ENCODE measurements at places on chromosomes 1 and 21.

GRCh38 chr1:111199881-111200801, at the start of gene DENND2D:
Gene DENND2D (minus strand): TSS chr1:111200646. CDS start chr1:111200459, 187 bp downstream.
- DNase-seq, result peak; percentile 58

GRCh38 chr1:188769936-188770335, 1707.7 kb downstream of the BRINP3 start:
- DNase-seq, result no peak

DNA sequence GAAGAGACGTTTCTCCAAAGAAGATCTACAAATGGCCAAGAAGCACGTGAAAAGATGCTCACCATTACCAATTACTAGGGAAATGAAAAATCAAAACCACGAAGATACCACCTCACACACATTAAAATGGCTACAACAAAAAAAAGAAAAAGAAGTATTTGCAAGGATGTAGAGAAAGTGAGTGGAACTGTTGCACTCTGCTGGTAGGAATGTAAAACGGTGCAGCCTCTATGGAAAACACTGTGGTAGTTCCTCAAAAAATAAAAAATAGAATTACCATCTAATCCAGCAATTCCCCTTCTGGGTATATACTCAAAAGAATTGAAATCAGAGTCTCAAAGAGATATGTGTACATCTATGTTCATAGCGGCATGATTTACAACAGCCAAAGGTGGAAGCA, 115.4 kb upstream of the EDN2 start:
- no peak for DNase-seq

DNA sequence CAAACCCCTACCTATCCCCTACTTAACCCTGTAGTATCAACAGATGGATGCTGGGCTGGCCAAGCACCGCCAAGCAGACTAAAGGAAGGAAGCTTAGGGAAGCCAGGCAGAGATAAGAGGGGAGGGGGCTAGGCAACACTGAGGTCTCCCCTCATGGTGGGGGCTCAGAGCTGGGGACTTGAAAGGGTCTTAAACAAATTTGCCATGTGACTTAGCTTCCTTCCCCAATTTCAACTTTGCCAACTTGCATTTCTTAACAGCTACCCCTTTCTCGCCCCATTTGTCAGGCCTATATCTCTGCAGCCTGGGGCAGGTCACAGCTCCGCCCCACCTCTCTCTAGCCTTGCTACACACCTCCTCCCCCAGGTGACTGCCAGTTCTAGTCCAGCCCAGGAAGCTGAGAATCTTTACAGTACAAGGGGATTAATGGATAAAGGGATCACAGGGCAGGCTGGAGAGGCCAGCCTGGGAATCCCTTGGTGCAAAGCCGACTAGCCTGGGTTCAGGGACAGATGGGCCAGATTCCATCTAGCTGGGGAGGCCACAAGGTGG, 3.4 kb downstream of the KIF21B start:
- DNase-seq, result no peak

GRCh38 chr1:201186192-201186591, 4.4 kb upstream of the IGFN1 start:
- DNase-seq, result no peak

- no peak for DNase-seq
Measured at GRCh38 chr21:39673163-39673562, 60.4 kb downstream of the B3GALT5 start.

DNA sequence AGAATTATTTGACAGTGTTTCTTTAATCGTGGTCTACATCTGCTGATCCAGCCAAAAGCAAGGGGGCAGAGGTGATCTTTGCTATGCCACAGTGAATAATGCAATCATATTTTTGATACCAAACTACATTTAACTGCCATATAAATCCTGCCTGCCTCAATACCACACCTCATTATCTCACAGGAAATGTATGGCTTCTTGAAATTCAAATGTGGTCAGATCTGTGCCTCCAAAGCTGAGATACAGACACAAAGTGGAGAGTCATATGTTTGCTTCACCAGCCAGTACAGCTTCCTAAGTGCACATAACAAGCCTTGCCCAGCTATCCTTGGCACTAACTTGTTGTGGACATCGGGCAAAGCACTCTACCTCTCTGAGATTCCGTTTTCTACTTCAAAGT, 250.0 kb upstream of the NFIA start:
- DNase-seq, result no peak

DNA sequence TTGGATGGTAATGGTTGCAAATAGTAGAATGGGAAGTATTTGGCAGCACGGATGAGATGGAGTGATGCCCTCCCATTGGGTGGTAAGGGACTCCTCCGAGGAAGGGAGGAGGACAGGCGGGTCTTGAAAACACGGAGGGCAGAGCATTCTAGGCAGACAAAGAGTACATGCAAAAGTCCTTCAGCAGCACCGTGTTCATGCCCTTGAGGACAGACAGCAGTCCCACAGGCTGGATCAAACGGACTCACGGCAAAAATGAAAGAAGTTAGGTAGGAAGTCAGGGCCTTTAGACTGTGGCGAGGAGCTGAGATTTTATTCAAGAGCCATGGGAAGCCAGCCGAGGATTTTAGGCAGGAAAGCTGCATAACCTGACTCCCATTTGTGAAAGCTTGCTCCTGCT, 253.9 kb downstream of the RHOU start:
- DNase-seq, result no peak

- no peak for DNase-seq
Measured at GRCh38 chr1:164562511-164562910, 3.5 kb downstream of the PBX1 start.

DNA sequence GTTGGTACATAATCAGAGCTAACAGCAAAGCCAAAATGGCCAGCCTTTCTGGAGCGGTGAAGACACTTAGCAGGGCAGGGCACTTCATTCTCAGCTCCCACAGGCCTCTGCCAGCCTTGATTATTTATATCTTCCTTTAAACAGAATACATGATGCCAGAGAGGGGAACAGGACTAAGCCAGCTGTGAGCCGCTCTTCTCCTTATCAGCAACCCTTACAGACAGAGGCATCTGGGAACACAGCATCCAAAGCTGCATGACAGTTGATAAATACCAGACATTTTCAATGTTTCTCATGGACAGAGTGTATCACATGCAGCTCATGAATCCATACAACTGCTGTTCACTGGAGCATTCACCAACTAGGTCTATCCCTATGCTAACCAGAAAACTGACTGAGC, 29.1 kb downstream of the DNAJC11 start:
- no peak for DNase-seq

- no peak for DNase-seq
Measured at GRCh38 chr1:231826566-231826965, 200.0 kb downstream of the DISC1 start.

DNA sequence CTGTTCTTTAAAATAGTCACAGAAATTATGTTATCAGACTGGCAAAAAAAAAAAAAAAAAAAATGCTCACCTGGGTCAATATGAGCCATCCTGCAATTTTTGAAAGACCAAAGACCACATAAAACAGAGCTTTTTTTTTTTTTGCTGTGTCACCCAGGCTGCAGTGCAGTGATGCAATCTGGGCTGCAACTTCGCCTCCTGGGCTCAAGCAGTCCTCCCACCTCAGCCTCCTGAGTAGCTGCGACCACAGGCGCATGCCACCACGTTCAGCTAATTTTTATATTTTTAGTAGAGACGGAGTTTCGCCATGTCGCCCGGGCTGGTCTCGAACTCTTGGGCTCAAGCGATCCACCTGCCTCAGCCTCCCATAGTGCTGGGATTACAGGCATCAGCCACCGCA, 62.8 kb downstream of the RGS13 start:
- no peak for DNase-seq

DNA sequence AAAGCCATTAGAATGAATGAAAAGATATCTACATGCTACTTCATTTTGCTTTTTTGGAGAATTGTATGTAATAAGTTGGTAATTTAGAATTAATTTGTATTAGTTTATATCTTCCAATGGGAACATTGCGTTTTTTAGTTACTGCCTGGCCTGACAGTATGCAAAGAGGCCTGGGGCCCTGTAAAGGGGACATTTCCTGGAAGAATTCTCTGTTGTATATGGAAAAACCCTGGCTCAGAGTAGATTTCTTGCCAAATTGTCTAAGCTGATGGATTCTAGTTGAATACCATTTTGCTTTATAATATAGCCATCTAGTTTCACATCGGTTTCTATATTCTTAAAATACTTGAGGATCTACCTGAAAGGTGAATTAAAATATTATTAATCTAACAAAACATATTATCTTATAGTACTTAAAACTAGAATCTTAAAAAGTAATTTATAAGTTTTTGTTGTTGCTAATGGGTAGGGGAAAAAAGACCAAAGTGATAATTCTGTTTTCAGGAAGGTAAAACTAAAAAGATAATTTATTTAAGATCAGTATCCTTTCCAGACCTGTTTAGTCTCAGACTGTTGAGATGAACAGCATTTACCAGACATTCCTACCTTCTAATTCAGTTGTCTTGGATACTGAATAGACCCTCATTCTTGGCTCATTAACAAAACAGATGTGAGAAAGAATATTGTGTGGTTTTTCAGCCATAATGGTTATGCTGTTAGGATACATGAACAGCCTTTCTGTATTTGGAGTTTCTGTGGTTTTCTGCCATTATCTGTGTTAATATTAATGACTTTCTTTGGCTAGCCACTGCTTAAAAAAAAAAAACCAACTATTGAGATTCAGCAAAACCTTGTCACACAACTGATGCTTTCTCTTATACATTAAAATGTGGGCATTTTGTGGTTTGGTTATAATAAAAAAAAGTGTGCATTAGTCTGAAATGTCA, 4.8 kb downstream of the AGO3 start:
- DNase-seq, result no peak

DNA sequence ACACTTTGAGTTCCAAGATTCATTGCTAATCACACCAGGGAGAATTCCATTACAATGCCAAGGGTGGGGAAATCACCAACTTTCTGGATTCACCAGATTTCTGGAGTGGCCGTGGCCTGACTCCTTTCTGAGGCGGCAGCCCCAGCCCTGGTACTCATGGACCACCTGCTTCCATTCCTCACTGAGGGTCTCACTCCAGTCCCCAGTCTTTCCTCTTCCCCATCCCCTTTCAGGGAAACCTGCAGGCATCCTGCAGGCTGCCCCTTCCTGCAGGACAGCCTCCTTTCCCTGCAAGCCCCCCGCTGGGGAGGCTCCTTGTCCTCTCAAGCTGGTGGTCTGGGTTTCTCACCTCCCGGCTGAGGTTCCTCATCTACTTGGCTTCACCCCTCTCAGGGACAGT, 12.7 kb upstream of the CDK18 start:
- no peak for DNase-seq

DNA sequence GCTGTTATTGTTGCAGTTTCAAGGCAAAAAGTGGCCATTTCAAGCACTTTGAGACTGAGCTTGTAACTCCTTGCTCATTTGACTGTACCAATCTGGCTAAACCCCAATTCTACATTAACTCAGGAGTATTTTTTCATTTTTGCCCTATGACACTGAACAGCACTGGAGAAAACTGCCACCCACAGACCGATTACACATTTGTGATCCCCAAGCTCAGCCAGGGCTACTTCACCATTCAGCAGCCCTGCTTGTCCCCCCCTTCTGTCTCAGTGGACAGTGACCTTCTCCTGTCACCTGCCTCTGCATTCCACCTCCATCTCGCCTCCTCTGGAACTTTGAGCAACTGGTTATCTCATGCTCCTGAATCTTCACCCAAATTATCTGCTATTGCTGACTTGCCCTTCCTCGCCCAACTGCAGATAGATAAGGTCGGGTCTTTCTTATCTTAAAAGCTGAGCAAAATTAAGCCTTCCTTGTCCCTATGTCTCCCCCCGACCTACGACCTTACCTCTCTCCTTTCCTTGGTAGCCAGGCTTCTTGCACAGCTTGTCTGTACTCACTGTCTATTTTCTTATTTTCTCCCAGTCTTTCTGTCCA, 25.3 kb downstream of the SPATA46 start:
- no peak for DNase-seq

DNA sequence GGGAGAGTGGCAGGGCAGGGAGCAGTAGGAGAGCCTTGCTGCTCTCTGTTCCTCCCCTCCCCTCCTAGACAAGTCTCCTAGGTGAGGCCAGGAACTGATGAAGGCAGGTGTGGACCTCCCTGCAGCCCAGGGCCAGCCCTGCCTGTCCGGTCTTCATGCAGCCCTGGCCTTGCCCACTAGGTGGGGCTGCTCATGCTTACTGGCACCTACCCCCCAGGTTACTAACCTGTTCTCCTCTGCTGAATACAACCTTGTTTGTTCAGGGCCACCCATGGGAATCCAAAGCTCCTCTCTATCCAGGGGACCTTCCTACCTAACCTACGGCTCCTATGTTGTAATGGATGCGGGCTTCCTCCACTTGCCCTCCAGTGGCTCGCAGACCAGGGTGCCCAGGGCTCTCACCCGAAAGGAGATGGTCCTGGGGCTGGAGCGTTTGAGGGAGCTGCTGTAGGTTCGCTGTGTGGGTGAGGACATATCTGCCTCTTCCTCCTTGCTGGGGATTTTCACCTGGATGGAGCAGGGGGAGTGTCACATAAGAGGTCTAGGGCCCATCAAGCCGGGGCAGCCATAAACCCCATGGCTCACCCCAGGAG, 7.9 kb upstream of the TNNT2 start:
- peak; percentile 36 for DNase-seq

- no peak for DNase-seq
Measured at GRCh38 chr1:229383961-229384360, 41.1 kb upstream of the CCSAP start.

DNA sequence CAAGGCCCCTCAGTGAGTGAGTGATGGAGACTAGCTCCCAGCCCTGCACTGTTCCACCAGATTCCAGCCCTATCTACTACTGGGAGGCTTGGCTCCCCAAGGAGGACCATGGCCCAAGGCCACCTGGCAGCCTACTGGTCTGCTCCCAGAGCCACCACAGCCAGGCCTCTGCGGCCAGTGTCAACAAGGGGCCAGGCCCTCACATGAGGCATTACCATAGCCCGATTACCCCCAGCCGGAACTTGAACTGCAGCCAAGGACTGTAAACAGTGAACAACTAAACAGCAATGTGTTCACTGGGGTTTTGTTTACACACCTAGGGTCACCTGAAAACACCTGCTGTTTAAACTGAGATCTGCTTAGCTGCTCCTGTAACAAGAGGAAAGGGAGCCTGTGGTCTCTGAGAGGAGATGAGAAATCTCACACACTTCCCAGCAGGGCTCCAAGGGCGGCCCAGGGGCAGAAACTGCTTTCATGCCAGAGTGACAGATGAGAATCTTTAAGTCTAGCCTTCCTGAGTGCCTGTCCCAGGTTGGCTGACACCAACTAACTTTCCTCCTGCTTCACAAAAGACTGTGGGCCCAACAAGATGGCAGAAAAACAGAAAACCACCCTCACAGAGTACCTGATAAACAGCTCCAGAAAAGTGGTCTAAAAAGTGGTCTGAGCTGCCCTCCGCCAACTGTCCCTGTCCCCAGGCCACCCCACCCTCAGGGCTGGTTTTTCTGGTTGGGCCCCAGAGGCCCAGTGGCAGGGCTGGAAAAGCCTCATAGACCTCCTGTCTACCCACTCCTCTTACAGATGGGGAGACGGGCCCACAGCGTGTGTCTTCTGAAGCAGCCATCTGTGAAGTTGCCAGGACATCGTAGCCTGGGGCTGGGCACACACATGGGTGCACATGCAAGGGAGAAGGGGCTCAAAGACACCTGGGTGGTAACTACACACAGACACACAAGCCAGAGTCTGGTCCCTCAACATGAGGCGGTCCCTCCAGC, 28.8 kb downstream of the MEF2D start:
- no peak for DNase-seq

- no peak for DNase-seq
Measured at GRCh38 chr1:220755309-220755708, 7.2 kb downstream of the MTARC2 start.

- no peak for DNase-seq
Measured at GRCh38 chr21:45922648-45923047, 58.9 kb upstream of the COL6A1 start.

All from activated CD4-positive, alpha-beta T cell treated with anti-CD3 and anti-CD28 coated beads for 24 hours (primary cell).